Caki2 (cell line): ENCODE measurements at places on chromosomes 12 and 14. TPM values are rescaled to one million over a fixed set of nuclear protein-coding genes. Genes with fewer than 3 reads are reported as not detected.

The LIN7A gene
- 10.5 and 20.9 TPM in 2 replicates for total RNA-seq

The CCDC196 gene
- total RNA-seq, result not detected in 2 replicates

The STXBP6 gene
- 12.0 and 14.9 TPM in 2 replicates for total RNA-seq

The GALNT8 gene
- not detected in 2 replicates for total RNA-seq

The KCNC2 gene
- total RNA-seq, result not detected in 2 replicates

DNA sequence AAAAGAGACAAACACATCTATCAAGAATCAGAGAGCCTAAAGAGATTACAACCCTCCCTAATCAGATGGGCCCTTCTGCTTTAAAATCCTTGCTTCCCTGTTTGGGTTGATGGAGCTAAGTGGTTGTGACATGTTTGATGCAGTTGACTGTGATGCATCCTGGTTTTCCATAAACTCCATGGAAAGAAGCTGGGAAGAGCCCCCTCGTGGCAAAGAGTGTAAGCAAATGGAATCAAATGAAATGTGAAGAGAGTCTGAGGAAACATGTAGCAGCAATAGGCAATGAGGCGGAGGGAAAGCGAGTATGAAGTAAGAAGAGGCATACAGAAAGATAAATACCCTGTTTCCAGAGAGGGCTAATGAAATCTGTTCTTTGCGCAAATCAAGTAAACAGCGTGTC, 70.4 kb upstream of the SLCO1C1 start:
- DNase-seq, result peak; percentile 59

GRCh38 chr14:105666420-105666819, 140.0 kb downstream of the TMEM121 start:
- no peak for DNase-seq

DNA sequence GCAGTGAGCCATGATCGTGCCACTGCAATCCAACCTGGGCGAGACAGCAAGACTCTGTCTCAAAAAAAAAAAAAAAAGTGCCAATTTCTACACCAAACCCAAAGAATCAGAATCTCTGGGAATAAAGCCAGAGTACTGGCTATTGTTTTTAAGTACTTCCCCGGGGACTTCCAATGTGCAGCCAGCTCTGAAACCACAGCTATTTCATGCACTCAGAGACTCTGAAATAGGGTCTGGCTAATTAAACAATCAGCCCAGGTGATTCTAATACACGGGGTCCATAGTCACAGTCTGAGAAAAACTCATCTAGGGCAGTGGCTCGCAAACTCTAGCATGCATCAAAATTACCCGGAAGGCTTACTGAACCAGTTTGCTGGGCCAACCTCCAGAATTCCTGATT, 56.3 kb downstream of the SIX6 start:
- peak; percentile 87 for DNase-seq

- no peak for DNase-seq
Measured at GRCh38 chr14:37051680-37052079, 120.7 kb downstream of the SLC25A21 start.

DNA sequence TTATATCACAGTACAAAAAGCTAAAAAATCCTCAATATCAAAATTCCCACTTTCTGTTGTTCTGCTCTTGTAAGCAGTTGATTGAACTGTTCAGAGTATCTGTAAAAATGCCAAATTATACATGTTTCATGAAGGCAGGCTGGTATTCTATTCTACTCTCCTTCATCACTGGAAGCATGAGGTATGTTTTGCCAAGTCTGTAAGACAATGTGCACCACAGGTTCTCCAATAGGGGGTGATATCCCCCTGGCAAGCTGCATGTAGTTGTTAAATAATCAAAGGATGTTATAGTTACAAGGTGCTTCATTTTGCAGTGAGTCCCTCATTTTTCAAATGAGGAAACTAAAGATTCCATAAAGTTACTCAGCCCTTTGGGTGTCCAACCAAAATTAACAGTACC, 15.1 kb upstream of the NEK9 start:
- DNase-seq, result no peak

- DNase-seq, result no peak
Measured at GRCh38 chr12:14514154-14514842, 53.4 kb downstream of the PLBD1 start.

DNA sequence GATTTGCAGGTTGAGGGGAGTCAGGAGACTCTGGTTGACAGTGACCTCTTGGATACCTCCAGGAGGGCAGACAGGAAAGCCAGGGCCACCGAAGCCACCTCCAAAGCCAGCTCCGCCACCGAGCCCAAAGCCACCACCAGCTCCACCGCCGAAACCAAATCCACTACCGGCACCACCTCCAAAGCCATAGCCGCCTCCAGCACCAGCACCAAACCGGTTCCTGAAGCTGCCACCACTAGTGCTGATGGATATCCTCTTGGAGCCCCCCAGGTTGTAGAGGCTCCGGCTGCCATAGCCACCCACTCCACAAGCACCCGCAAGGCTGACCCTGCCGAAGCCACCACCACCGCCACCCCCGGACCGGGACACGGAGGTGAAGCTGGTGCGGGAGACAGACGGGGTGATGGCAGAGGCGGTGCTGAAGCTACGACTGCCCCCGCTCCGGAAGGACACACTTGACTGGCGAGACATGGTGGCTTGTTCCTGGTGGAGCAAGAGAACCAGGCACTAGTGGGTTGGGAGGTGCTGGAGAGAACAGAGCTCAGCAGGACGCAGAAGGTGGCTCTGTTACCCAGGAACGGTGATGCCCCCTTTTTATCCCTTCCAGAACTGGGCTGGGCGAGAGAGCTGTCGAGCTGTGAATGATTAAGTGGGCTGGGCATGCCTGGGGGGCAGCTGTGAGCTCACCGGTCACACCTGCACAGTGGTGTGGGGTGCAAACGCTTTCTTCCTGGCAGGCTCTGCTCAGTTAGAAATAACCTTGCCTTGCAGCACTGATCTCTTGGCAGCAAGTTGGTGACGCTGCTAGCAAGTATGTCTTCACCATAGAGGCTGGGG, at the start of gene KRT5:
Gene KRT5, minus strand, starts transcription at position 569 of the 837 bp plus-strand sequence. Its CDS starts 98 bp downstream, at position 471.
- no peak for DNase-seq

- DNase-seq, result peak; percentile 50
Measured at GRCh38 chr14:52351233-52352060, 37.3 kb downstream of the PTGER2 start.

DNA sequence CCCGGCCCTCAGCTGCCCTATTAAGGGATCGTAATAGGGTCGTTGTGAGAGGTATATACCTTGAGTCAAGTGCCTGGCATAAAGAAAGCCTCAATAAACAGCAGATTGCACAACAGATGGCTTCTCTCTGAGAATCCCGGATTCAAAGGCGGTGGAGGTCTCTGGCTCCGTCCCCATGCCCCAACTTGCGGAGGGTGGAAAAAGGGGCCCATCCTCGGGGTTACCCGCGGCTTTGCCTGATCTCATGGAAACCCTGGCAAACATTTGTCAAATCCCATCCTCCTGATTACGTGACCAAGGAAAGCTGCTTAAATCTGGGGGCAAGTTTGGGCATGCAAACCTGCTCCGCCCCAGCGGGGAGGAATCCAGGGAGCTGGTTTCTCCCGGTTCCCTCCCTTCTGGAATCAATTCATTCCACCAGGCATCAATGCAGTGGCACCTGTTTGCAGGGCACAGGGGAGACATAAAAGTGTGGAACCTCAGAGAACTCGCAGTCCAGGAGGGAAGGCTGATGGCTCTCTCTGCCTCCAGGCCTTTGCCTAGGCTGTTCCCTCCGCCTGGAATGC, 12.3 kb downstream of the TRPV4 start:
- no peak for DNase-seq
